Stimulated activated naive CD4-positive, alpha-beta T cell (primary cell): ENCODE measurements at places on chromosomes 7 and 10.

DNA sequence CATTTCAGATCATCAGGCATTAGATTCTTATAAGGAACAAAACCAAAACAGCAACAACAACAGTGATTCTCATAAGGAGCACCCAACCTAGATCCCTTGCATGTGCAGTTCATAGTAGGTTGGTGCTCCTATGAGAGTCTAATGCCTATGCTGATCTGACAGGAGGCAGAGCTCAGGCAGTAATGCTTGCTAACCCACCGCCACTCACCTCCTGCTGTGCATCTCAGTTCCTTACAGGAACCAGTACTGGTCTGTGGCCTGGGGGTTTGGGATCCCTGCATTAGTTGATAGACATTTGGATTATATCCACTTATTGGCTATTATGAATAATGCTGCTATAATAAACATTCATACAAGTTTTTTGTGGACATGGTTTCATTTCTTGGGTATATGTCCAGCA, 14.0 kb downstream of the MKLN1 start:
- DNase-seq, result no peak

DNA sequence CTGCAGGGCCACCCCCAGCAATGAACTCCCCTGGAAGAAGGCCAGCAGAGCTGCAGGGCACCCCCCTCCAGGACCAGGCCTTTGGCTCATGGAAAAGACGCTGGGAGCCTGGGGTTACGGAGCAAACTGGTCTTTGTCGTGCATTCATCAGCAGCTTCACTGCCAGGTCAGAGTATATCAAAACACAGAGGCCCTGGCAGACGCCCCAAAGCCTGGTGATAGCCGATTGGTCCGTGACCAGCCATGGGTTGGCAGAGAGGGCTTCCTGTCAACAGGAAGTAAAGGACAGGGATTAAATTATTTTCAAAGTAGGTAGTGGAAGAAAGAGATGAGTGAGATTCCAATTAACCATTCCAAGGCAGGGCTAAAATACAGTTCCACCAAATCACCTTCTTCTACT, 9.0 kb downstream of the PRKAG2 start:
- no peak for DNase-seq

DNA sequence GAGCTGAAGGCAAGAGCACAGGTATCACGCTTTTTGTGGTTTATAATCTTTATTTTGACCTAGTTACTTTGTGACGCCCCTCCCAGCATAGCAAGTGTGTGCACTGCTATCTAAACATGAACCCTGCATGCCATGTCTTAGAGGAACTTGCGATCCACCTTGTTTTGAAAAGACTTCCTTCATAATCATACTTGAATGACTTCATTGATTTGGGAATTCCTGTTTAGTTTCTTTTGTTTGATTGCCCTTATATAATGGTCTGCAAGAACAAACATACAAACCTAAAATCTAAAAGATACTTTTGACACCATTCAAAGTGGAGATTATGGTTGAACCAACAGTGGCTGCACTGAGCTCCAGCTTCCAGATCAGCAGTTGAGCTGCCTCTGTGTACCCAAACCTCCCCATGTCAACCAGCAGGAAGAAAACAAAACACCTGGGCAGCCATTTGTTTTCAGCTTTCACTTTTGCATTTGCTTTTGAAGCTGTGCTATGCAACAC, 132.6 kb downstream of the CELF2 start:
- no peak for DNase-seq

- DNase-seq, result no peak
These were observed 18.7 kb upstream of the CRHR2 start for GRCh38 chr7:30700941-30701340.
